Activated T-cell treated with anti-CD3 and anti-CD28 coated beads for 1 hour (primary cell): ENCODE measurements at places on chromosomes 5 and 9.

GRCh38 chr5:88399561-88399960 lies 130.9 kb upstream of the TMEM161B start:
- DNase-seq: no peak

- DNase-seq: peak; percentile 12
Measured at GRCh38 chr5:180494510-180495181, 467 bp downstream of the CNOT6 start.

DNA sequence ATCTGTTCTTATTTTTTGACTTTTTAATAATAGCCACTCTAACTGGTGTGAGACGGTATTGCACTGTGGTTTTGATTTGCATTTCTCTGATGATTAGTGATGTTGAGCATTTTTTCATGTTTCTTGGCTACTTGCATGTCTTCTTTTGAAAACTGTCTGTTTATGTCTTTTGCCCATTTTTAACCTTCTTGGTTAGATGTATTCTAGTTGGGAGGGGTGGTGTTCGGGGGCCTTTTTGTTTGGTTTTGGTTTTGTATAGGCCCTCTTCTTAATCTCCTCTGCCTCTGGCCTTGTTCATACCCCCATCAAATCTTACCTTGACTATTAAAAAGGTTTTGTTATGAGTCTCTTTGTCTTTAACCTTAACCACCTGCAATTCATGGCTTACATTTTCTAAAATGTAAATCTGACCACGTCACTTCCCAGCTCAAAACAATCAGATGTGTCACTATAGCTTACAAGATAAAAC lies 107.8 kb upstream of the NR4A3 start:
- DNase-seq: no peak

- DNase-seq: peak; percentile 69
Measured at GRCh38 chr9:34500623-34501267, 22.0 kb downstream of the ENHO start.

GRCh38 chr9:77997611-77998284 lies 33.9 kb downstream of the GNAQ start:
- no peak for DNase-seq

GRCh38 chr9:137045294-137046087 lies 486 bp downstream of the NPDC1 start:
- DNase-seq: no peak

GRCh38 chr9:126504086-126504976 lies 109.4 kb upstream of the LMX1B start:
- DNase-seq: no peak

- no peak for DNase-seq
Measured at GRCh38 chr5:77426670-77427069, 65.4 kb downstream of the WDR41 start.

DNA sequence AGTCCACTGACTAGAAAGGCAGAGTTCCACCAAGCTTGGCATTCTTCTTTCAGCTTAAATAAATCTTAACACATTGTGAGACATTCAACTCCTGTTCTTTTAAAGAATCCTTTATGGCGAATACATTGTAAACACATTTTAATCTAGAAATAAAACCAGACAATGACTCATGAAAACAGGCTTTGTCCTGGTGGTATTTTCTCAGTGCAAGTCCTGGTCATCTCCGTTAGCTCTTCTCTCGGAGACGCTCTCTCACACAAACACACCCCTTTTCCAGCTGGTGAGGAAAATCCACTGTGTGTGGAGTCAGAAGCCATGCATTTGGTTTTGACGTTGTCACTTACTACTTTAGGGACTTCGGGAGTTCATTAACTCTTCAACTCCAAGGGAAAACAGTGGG lies 140.4 kb downstream of the AUH start:
- no peak for DNase-seq

DNA sequence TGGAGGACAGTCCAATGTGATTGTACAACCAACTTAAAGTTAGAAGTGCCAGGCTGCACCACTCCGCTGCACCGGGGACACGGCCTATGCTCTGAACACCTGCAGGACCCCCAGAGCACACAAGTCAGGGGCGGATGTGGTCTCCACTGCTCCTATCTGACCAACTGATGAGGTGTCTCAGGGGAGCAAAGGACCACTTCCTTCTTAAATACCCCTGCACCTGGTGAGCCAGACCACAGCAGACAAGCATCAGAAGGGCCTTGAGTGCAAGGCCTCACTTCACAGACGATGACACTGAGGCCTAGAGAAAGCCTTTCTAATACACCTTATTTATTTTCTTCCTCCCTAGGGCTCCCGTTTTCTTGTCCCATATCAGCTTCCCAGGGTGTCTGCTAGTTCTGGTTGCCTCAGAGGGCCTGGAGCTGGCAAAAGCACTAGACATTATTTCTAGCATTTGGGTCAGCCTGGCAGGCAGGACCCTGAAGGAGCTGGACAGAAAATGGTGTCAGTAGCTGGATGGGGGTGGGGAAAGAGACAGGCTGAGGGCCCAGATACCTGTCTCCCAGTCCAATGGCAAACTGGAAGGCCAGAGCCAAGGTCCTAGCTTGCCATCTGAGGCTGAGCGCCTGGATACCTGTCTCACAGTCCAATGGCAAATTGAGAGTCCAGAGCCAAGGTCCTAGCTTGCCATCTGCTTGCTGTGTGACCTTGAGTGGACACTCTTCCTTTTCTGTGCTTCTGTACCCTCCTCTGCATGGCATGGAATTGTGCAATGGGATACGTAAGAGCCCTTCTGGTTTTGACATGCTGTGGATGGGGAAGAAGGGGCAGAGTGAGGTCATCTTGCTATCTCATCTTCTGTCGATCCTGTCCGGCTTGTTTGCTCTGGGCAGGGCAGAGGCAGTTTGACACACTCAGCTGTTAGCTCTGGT lies 9.0 kb downstream of the CCDC69 start:
- DNase-seq: no peak

DNA sequence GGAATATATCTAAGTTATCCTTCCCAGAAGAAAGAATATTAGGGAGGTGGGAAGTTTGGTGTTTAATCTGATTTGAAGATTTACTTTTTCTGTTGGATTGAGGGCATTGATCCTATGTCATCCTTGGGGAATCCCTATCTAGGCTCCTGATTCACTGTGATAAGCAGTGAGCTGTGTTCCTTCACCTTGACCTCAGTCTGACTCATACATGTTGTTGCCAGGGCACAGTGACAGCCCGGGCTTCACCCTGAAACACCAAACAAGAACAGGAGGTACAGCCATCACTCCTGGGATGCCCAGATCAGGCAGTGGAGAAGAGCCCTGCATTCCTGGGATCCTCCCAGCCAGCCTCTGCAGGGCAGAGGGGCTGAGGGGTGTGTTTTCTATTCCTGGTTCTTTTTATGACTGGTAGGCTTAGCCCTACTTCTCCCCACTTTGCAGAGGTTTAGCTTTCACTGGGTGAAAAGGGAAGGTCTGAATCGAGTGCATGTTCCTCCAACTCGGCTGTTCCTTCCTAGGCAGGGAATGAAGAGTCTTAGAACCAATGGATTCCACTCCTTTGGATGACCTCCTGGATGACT lies 3.1 kb upstream of the FAM53C start:
- no peak for DNase-seq

GRCh38 chr5:181241393-181241975 lies 2.2 kb downstream of the RACK1 start:
- no peak for DNase-seq

- no peak for DNase-seq
Measured at GRCh38 chr5:13866792-13867191, 77.7 kb downstream of the DNAH5 start.

DNA sequence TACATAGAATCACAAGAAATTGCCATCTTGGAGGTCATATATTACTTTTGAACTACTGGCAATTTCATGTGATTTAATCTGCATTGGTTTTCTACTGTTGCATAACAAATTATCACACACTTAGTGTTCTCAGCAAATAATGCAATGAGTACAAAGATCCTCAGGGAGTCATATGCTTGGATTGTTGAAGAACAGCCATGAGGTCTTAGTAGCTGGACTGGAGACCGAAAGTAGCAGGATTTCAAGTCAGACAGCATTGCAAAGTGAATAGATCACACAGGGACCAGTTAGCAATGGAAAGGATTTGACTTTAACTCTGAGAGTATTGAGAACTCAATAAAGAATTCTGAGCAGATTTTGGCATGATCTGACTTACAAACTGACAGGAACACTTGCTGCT lies 32.2 kb upstream of the FRMD3 start:
- DNase-seq: no peak

- DNase-seq: no peak
Measured at GRCh38 chr5:163635631-163636030, 130.2 kb downstream of the MAT2B start.

- no peak for DNase-seq
Measured at GRCh38 chr9:34203992-34204635, 25.3 kb downstream of the UBAP1 start.

DNA sequence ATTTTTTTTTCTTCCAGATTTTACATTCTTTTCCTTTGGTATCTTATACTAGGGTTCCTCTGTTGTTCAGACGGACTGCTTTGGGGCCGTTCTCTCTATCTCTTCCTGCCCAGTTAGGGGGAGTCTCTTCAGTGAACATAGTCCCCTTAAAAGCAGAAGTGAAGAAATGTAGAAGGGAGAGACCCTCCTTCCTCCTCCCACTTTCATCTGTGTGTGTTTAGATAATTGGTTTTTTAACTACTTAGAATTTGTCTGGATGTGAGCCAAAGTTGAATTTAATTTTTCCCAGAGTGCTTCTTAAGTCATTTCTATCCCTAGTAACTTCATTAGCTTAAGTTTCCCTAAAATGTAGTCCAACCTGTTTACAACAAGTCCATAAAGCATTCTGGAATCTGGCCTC lies 167.5 kb downstream of the HACD4 start:
- DNase-seq: no peak

DNA sequence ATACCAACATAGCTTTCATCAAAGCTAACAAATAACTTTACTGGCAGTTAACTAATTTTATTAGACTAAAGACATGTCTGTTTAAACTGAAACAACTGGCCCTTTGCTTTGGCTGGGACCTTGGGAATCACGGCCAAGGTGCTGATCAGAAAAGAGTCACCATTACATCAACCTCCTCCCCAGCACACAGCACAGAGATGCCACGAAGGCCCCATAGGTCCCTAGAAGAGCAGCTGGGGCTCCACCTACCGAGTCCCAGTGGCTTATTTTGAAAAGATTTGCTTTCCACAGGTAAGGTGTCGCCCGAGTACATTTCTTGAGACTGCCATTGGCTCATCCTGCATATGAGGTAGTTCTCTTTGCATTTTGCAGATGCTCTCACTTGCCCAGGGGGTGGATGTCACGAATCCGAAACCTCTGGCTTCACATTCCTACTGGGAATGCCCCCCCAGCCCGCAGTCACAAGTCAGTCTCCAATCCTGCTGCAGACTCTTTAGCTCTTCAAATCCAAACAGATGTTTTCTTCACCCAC lies 18.8 kb upstream of the HSD17B3 start:
- DNase-seq: no peak

- DNase-seq: no peak
Measured at GRCh38 chr5:58182287-58182841, 277.5 kb downstream of the PLK2 start.

GRCh38 chr9:93962561-93963440 lies 7.6 kb upstream of the BARX1 start:
- peak; percentile 78 for DNase-seq

DNA sequence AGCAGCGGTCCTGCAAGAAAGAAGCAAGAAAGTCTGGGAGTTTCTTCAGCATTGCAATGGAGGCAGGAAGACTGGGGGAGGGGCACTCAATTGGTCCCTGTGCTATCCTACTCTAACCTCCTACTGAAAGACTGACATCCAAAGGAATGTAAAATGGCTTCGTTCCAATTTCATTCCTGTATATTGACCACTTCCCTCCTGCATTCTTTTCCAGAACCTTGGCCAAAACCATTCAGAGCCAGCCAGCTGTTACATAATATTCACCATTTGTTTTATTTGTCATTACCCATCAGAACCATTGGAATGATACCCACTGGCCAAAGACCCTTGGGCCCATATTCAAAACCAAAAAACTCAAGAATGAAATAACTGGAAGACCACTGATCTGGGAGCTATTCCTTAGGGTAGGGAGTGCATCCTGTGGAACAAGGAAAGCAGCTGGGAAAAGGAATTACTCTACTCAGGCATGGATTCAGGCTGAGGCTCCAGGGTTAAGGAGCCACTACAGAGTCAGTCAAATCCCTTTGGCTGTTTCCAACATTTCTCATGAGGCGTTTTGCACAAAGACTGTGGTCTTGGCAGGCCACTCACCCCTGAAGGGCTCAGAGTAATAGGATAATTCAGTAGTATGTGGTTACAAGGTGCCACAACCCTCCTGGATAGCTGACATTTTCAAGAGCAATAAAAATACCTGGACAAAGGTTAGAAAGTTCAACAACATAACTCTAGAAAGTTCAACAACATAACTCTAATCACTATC lies 148.7 kb upstream of the SLC1A3 start:
- DNase-seq: no peak

DNA sequence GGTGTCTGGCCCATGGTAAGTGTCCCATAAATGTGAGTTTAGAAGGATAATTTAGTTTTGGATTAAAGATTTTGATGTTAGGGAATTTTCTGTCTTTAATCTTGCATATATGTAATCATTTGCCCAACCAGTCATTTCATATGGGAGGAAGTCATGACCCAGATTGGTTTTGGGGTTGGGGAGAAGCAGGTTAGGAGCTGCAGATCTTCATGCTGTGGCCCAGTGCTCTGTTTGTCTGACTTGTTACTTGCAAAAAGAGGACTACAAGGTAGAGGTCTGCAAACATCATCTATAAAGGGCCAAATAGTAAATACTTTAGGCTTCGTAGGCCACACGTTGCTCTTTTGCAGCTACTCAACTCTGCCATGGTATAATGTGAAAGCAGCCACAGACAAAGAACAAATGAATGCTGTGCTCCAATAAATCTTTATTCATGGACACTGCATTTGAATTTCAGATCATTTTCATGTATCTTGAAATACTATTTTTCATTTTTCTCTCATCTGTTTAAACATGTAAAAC lies 16.8 kb downstream of the OSTF1 start:
- no peak for DNase-seq

GRCh38 chr5:72511366-72511765 lies 4.2 kb upstream of the ZNF366 start:
- DNase-seq: no peak

DNA sequence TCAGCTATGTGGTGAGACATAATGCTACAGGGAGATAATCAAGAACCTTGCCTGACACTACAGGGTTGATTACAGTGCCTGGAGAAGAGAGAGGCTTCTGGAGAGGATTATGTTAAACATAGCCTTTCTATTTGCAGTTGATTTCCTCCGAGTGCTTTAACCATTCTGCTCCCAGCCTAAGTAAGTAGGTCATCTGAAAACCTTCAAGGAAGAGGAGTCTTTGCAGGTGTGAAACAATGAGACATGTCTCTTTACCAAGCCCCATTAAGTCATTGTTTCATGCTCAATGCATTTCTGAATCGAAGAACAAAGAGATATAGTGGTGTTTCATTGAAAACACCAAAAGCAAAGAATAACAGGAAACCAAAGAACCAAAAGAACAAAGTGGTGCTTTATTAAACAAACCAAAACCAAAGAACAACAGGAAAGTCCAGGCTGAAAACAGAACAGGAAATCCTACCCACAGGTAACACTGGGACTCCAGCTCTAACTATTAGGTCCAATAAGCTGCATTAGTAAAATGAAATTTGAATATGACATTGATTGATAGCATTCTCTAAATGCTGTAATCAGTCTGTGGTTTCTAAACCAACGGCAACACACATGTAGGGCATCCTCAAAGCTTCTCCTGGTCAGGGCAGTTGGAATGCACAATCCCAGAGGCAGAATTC lies 113.3 kb upstream of the SPATA31D4 start:
- no peak for DNase-seq

GRCh38 chr5:174356536-174356935 lies 311.0 kb downstream of the NSG2 start:
- DNase-seq: no peak

- no peak for DNase-seq
Measured at GRCh38 chr9:99736291-99736690, 85.4 kb upstream of the NR4A3 start.

- no peak for DNase-seq
Measured at GRCh38 chr5:36772276-36773140, 104.1 kb upstream of the NIPBL start.
